ENCODE measurements at places on chromosomes 16 and 17.
A peak's percentile ranks its signal among the peaks of the same experiment; 100 is the strongest.

GRCh38 chr16:78763821-78764440 is 664.5 kb downstream of the WWOX start:
- DNase-seq, result no peak

DNA sequence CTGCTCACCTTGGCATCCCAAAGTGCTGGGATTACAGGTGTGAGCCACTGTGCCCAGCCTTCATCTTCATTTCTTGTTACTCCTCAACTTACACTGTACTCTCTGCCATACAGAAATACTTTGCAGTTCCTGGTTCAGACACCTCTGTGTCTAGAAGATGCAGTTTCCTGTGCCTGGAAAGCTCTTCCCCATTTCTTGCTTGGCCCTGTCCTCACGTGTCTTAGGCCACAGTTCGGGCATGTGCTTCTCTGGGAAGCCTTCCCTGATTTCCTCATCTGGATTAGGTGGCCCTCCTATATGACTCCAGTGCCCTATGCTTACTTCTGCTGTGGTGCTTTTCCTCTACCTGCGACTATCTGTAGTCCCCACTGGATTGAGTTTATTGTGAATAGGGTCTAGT is 26.5 kb upstream of the CDR2 start:
- DNase-seq, result no peak

- no peak for DNase-seq
Measured at GRCh38 chr17:55402374-55402773, 19.3 kb downstream of the MMD start.

DNA sequence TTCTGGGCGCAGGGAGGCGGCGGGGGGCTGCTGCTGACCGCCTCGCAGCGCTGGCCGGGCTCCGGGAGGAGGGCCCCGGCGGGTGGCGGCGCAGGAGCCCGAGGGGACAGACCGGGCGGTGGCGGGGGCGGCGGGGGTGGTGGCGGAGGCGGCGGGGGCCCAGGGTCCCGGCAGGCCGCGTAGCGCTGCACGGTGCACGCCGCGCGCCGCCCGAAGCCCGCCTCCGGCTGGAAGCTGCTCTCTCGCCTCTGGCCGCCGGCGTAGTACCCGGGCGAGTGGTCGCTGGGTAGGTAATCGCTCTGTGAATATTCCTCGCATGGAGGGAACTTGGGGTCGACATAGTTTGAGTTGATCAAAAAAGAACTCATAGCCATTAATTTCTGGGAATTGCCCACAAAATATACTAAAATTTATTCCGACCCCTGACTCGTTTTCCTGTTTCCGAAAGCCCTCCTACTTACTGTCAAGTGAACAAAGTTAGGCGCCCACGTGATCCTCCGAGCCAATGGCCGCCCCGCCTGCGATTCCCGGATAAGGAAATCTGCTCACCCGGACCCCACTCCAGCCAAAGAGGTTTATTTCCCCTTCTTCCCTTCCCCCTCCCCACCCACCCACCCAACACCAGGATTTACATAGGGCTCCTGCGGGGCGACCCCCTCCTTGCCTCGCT is at the start of gene HOXB4:
Gene HOXB4, minus strand, starts transcription at position 405 of the 670 bp plus-strand sequence. Its CDS starts 31 bp downstream, at position 374.
- DNase-seq, result peak; percentile 63

DNA sequence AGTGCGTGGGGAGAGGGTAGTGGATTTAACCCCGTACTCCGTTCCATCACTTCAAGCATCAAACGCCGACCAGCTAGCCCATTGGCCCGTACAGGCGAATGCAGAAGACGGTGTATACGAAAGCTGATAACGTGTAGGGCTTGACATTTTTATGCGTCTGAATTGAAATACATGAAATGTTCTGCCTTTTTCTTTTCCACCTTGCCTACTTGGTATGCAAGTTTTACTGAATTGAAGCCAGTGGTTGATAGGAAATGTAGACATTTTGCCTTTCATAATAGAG is 834 bp upstream of the STAT3 start:
- DNase-seq, result peak; percentile 73

DNA sequence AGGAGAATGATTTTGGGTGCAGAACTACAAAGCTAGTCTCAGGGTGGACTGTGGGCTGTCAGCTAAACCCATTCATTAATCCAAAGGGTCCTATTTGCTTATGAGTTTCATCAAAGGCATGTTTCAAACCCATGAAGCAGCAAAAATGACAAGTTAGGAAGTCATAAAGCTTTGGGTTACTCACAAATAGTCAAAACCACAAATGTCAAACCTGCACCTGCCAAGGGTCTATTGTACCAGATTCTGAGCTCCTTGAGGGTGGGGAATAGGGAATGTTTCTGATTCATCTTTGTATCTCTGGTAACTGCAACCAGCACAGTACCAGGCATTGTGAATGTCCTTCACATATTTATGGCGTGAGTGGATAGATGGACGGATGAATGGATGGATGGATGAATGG is 317.7 kb downstream of the MAF start:
- no peak for DNase-seq

DNA sequence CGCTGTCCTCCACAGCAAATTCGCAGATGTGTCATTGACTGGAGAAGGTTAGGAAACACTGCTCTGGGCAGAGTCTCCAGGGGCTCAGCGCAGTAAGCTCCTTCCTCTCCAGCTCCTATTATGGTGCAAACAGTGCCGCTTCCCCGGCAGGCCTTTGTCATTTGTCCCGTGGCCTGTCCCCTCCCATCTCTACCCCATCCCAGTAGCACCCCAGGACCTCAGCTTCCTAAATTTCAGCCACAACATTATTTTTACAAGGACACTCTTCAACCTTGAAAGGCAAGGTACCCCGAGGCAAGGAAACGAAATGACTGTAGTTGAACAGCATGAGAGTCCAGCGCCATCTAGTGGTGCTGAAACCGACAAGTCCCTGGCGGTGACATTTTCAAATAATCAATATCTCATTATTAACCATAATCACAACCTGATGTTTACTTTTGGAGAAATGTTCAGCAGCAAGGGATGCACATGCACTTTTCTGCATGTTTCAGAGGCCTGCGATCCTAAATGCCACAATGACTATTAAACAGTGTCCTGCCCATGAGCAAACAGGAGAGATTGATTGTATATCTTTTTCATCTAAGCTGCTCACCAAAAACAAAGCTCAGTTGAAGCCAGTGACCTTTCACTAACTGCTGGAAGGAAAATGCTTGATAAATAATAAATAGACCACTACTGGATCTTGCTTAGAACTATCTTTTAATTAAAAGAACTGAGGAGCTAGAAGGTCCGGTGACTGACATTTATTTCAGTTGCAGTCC is 16.5 kb downstream of the MRPS23 start:
- DNase-seq, result peak; percentile 64
